ENCODE measurements at places on chromosomes 7 and 10. TPM values are rescaled to one million over a fixed set of nuclear protein-coding genes. Genes with fewer than 3 reads are reported as not detected.

DYNC1I1 gene
- 1.9 TPM for total RNA-seq

DNA sequence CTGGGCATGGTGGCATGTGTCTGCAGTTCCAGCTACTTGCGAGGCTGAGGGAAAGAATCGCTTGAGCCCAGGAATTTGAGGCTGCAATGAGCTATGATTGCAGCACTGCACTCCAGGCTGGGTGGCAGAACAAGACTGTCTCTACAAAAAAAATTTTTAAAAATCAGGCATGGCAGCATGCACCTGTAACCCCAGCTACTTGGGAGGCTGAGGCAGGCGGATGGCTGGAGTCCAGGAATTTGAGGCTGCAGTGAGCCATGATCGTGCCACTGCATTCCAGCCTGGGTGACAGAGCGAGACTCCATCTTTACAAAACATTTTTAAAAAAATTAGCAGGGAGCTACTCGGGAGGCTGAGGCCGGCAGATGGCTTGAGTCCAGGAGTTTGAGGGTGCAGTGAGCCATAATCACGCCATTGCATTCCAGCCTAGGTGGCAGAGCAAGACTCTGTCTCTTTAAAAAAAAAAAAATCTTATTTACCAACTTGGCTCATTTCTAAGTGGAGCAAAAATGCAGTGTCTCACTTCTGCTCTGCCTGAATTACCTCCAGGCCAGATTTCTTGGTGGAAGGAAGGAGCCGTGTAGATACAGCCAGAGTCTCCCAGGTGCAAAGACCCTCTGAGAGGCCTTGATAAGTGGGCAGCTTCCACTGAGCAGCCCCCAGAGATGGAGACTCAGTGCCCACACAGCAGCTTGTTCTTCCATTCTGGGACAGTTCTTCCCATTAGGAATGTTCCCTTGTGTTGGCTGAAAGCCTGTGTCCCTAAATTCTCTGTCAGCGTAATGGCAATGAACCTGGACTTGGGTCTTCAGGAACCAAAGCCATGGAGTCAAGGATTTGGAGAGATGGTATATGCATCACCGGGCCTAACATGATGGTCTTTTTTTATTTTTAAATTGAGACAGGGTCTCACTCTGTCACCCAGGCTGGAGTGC, 30.0 kb downstream of the GTF2IRD1 start:
- no peak for DNase-seq

- DNase-seq = no peak
These were observed 64.0 kb downstream of the MTPAP start for GRCh38 chr10:30284865-30285594.

DNA sequence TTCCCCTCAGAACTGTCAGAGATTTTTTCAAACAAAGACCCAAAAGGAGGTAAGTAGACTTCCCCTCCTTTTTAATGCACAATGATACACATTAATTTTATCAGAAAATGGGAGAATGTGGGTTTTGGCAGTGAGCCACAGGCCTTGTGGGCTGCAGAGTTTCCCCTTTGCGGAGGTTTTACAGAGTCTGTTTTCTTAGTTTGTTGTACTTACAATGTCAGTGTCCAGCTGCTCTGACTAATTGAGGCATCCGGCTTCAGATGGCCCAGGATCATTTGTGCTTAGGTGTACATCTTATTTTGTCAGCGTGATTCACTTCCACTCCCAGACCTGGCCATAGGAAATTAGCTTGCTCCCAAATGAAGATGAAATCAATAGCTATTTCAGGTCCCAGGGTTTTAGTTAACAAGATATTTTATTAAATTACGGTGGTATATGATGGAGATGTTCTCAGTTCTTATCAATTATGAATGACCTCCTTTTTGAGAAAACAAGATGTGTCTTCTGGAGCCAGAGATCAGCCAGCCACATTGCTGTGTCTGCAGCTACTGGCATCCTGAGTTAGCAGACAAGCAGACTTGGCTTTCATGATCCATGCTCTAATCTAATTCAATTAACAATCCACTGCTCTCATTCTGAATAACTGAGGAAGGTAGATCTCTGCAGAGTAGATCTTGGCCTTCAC, 1086.6 kb upstream of the SORCS1 start:
- no peak for DNase-seq

- peak; percentile 5 for DNase-seq
These were observed 449.6 kb downstream of the GRM8 start for GRCh38 chr7:126803060-126803665.

- no peak for DNase-seq
These were observed 36.4 kb downstream of the FRA10AC1 start for GRCh38 chr10:93666030-93666429.

OR9A2 gene
- not detected for total RNA-seq

GNGT1 gene
- not detected for total RNA-seq

GRCh38 chr7:155188821-155189581, 108.7 kb upstream of the INSIG1 start:
- no peak for DNase-seq

DNA sequence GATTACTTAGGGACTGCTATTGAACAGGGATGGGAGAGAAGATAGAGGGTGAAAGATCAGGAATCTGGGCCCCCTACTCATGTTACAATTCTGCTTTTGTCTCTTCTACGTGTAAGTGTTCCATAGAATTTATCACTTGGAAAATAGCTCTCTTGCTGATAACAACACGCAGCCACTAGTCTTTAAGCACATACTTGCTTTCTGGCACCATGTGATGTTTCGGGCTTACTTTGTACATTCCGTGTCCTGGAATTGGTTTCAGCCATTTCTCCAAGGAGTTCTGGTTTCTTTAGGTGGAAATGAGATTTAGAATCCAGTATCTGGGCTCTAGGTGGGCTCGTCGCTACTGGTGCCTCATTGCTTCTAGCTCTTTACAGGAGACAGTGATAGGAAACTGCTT, 59.7 kb downstream of the TFAM start:
- no peak for DNase-seq

LAMB1 gene
- total RNA-seq = 187 TPM

MLXIPL gene
- total RNA-seq = 1.4 TPM

DNA sequence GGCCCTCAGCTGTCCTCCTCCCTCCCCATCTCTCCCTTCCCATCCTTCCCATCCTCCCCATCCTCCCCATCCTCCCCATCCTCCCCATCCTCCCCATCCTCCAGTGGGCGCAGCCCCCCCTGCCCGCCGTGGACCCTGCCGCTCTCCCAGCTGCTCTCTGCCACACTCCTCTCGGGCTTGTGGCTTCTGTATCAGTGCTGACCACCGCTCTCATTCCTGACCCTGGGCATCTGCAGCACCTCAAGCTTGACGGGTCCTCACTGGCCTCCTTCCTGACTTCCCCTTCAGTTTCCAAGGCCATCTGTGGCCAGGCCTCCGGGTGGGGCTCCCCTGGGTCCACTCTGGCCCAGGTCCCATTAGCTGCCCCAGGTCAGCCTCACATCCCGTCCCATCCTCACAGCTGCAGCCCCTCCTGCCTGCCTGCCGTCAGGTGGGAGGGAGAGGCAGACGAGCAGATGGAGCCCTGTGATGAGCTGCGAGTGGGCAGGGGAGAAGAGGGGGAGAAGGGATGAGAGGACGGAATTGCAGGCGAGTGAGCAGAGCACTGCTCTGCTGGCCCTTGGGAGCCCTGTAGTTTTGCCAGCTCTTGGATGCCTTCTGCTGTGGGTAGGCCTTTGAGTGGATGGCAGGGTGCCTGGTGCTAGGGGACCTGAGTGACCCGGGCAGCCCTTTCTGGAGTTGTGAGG, 35.7 kb downstream of the LHPP start:
- no peak for DNase-seq

OR2A7 gene
- 5.3 TPM for total RNA-seq

DNA sequence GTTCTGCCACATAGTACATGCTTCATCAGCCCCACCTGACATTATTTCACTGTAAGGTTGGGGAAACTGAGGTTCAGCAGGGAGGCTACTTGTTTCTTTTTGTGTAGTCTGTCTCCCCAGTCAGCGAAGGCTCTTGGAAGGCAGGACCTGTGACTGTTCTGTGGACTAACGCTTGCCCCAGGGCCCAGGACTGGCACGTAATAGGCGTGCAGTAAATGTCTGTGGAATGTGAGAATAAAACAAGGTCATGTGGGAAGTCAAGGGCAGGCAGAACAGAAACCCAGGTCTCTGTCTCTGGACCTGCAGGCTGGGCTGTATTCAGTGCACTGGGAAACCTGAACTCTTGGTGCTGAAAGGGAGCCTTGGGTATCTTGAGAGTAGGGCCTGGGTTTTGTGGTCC, 168.7 kb downstream of the RPS24 start:
- DNase-seq = no peak

TLX1 gene
- not detected for total RNA-seq

- DNase-seq = no peak
These were observed 85.8 kb downstream of the TCF7L2 start for GRCh38 chr10:113035732-113036312.

UCMA gene
- not detected for total RNA-seq

DNA sequence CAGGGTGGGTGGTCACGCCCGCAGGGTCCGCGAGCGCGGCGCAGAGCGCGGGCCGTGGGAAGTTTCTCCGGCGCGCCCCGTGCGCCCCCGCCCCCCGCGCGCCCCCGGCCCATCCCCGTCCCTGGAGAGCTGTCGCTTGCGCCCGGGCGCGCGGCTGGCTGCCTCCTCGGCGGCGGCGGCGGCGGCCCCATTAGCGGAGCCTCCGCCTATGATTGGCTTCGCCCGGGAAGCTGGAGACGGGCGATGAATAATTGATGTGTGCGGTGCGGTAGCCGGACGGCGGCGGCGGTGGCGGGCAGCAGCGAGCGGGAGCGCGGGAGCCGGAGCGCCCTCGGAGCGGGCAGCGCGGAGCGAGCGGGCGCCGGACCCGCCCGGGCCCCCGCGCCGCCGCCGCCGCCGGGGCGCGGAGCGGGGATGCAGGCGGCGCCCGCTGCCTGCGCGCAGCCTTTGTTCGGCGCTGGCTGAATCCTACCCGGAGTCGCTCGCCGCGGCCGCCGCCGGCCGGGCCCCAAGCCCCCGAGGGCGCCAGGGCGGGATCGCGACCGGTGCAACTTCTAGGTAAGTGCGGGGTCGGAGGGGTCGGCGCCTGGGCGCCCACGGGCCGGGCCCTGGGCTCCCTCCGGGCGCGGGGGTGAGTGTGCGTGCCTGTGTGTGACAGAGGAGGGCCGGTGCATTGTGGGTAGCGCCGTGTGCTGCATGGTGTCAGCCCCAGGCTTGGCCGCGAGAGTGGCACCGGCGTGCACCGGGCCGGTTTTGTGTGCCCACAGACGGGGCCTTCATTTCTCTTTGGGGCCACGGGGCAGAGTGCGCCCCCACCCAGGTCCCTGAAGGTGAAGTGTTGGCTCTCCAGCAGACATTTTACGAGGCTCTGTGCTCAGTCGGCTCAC, 103.8 kb upstream of the PPIF start:
- DNase-seq = peak; percentile 88

FAM25G gene
- total RNA-seq = not detected

- no peak for DNase-seq
These were observed 20.5 kb downstream of the MPP7 start for GRCh38 chr10:28282336-28282735.

SBDS gene
- 94.4 TPM for total RNA-seq

SPDYE16 gene
- total RNA-seq = 0.26 TPM

DNA sequence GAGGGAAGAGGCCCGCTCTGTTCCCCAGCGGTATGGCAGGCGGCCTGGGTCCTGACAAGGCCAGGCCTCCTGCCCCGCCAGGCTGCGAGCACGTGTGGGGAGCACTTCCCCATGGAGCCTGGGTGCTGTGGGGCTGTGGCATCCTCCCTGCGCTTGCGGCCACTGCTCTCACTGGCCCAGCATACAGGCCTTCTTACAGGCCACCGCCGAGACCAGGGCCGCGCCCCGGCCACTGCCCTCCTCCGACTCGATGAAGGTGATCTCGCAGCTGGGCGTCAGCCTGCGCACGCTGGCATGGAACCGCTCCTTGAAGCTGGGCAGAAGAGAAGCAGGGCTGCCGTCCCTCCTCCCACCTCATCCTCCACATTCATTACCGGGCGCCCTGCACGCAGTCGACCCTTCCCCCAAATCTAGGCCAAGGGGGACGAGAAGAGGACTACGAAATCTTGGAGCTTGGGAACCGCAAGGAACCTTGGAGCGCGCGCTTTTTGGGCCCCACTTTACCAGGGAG, 3.9 kb upstream of the MYL7 start:
- no peak for DNase-seq

GRCh38 chr10:13019280-13019679, 17.8 kb upstream of the CCDC3 start:
- no peak for DNase-seq

CDNF gene
- total RNA-seq = 0.71 TPM

DNA sequence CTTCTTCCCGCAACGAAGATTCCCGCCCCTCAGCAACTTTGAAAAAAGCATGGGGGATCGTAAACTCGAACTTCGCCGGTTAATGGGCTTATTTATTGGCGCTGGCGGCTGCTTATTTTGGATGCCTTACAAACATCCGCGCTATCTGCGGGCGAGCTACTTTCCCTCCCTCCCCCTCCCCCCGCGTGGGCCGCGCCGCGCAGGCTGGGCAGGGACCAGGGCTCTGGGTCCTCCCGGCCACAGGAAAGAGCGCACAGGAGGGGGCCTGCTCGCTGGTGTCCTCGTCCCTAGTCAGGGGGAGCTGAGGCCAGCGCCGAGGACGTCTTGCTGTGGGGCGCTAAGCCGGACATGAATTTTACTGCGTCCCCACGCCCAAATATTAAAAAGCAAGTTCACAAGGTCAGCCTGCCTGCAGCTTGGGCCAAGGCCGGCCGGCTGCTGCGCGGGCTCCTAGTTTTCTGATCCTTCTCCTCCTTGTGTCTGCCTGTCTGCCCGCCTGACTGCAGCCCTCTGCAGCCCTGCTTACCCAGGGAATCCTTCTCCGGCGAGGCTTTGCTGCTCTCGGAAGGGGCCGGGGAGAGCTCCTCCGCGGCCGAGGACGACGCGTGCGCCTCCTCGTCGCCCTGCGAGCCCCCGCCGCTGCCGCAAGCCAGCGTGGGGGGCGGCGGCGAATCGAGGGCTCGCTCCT, 1.2 kb downstream of the HOXA10 start:
- DNase-seq = no peak
